ENCODE measurements at places on chromosomes 1 and 21.

DNA sequence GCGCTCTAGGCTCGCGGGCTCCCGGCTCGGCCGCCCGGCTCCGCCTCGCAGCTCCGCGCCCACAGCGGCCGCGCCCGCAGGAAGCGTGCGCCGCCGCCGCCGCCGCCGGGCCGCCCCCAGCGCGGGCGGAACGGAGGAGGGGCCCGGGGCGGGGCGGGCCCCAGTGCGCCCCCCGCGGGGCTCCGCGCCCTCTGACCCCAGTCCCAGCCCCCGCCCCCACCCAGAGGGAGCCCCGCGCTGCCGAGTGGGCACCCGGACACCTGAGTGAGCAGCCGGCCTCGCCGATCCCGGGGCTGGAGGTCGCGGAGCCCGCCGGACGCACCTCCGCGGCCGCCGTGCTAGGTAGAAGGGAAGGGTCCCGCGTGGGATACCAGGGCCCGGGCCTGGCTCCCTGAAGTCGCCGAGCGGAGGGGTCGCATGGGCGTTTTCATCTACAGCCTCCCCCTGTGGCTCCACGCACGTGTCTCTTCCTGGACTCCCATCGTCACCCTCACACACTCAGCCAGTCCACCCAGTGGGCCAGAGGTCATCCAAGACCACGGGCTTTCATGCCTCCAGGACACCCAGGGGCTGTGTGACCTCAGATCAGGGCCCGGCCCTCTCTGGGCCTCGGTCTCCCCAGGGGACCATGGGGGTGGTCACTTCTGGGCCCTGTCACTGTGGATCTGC is at the start of gene SDC3:
Gene SDC3, minus strand, starts transcription at position 63 of the 669 bp plus-strand sequence. CDS start 172 bp downstream, outside the sequence.
- no peak for DNase-seq

- DNase-seq, result no peak
These were observed 1.9 kb downstream of the CSMD2 start for GRCh38 chr1:34162852-34163766.

GRCh38 chr21:29091033-29091432 is 17.6 kb upstream of the CCT8 start:
- no peak for DNase-seq

- DNase-seq, result no peak
These were observed 197.5 kb upstream of the KIAA0040 start for GRCh38 chr1:175390081-175390481.

DNA sequence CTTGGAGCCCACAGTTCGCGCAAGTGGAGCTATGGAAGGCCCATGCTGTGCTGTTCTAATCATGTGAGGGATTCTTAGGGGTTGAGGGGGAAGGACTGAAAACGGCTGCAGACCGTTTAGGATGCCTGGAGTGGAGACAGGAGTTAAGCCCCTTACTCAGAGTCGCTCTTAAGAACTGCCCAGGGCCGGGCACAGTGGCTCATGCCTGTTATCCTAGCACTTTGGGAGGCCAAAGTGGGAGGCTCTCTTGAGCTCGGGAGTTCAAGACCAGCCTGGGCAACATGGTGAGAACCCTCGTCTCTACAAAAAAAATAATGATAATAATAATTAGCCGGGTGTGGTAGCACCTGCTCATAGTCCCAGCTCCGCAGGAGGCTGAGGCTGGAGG is 1.1 kb downstream of the ZNF672 start:
- no peak for DNase-seq

GRCh38 chr1:215891266-215892057 is 324.4 kb downstream of the KCTD3 start:
- DNase-seq, result no peak

DNA sequence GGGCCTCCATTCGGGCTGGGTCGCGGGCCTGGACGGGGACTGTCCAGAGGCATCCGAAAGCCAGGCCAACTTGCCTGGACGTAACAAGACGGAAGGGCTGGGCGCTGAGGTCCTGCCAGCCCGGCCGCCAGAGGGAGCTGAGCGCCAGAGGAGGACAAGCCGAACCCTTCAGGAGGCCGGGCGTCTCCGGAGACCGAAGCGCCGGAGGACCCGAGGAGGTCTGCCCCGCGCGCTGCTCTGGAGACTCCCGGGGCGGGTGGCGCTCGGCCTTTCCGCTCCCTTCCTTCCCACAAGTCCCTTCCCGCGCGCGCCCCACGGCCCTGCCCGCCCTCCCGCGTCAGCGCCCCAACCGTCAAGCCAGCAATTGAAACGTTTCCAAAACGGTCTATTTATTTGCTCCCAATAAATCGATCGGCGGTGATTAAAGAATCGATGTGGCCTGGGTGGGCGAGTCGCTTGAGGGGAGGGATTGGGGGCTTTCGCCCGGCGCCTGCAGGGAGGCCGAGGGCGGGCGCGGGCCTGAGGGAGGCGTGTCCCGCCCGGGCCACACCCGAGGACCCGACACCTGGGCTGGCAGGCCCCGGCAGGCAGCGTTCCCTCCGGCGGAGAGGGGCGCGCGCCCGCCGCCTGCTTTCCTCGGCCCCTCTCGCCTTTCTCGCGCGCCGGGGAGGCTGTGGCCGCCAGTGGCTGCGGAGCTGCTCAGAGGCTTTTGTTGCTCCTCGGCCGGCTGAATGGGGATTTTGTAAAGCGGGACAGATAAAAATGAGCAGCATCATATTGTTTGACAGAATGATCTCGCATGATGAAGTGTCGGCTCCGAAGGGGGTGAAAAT is 5.2 kb upstream of the FOXD3 start:
- DNase-seq, result no peak

DNA sequence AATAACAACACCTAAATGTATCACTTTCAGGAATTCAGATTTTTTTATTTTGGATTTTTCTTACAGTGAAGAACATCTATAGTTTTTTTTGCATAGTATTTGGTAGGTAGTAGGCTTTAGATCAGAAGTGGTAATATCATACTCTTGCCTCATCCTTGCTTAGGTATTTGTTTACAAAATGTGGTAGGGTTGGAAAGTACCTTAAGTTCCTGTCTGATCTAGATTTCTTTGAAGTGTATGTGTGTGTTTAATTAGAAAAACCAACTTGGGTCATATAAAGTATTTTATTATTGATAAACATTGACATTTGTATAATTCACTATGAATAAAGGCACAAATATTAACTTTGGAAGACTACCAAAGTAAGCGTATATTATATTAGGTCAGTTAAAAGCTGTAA is 85.3 kb upstream of the GPR88 start:
- DNase-seq, result no peak

DNA sequence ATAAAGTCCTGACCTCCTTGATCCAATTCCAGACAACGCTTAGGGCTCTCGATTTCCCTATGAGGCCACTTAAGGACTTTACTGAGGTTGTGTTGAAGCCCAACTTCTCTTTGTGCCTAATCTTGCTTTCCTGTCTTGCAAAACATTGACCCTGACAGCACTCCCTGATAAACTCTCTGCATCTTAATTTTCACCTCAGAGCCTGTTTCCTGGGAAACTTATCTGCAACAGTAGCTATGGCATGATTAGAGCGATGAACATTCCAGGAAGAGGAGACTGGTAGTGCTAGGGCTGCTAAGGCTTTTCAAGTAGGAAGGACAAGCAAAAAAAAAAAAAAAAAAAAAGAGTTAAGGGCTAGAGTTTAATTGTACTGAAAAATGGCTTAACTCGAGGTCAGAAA is 118.9 kb downstream of the RGS21 start:
- DNase-seq, result no peak

GRCh38 chr1:41724248-41724647 is 194.5 kb downstream of the HIVEP3 start:
- no peak for DNase-seq

DNA sequence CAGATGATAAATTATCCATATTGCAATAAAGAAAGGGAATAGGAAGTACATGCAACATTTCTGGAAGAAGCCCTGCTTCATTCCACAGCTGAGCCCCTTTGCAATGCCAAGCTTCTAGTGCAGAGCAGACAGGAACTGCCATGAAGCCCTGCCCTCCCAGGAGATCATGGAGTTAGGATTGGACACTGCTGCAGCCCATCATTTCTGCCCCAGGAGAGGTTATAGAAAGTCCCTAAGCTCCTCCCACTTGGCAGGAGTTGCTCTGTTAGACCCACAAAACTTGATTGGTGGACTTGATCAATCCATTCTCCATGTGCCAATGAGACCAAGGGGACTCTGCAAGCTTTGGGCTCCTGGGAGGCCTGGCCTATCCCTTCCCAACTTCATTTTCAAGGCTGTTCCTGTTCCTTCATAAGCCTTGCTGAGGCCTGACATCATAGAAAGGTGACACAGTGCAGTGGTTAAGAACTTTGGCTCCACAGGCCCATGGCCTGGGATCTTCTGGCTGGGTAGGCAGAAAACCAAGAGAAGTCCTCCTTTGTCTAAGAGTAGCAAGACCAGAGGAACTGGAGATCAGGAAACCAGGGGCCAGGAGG is 1.3 kb upstream of the LAPTM5 start:
- no peak for DNase-seq

DNA sequence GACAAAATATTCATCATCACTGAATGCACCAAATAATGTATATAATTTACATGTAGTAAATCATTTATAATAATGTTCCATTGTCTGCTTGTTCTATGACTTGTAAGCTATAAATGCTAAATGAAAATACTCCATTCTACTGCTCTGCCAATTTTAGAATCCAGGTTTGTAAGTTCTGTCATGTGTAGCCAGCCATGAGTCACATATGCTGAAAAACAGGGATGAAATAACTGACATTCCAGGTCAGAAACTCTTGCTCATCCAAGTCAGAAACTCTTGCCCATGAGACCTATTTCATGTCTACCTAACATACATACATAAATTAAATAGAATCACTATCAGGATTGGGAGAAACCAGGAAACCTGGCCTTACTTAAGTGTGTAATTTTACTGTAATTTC is 95.6 kb downstream of the ASH1L start:
- DNase-seq, result no peak

DNA sequence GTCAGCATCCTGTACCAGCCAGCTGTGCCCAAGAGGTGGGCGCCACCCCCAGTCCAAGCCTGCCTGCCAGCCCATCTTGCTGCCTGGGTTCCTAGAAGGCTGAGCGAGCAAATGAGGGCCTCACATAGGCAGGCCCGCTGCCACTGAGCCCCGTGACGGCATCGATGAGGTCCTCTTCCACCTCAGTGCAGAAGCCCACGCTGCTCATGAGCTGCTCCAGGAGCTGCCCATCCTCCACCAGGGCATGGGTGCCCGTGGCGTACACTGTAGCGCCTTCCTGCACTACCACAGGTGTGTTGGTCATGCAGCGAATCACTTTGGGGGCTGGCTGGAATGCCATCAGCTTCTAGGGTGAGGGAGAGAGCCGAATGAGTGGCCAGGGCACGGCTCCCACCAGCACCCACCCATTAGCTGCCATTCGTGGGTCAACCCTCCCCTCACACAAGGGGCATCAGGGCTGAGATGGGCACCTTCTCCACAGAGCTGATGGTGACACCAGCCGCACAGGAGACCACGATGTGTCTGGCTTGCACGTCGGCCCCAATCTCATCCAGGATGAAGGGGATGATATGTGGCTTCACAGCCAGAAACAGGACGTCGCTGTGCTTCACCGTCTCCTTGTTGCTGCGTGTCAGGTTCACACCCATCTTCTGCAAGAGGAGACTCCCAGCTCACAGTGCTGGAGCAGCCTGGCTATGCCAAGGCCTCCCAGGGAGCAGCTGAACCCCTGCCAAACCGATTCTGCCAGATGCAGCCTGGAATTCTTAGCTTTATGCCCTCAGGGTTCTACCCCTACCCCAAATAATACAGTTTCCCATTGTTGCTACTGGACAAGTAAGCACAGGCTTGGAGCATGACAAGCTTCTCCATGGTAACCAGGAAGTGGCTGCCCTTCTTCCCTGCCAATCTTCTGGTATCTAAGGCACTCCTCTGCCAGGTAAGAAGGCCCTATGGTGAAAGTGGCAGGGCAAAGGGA is 2.0 kb downstream of the PYCR2 start:
- no peak for DNase-seq

DNA sequence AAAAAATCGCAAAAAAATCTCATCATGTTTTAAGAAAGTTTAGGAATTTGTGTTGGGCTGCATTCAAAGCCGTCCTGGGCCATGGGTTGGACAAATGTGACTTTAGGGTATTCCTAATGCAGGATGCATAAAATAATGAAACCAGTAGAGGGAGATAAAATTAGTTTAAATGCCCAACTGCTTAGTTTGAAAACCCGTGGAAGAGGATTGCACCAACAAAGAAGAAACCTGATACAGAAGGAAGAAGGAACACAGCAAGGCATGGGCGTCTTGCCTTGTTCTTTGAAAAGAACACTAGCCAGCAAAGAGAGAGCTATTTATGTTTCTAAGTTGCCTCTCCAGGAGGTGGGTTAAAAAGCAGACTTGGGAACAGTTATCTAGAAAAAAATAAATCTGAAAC is 37.9 kb downstream of the WDR3 start:
- no peak for DNase-seq

DNA sequence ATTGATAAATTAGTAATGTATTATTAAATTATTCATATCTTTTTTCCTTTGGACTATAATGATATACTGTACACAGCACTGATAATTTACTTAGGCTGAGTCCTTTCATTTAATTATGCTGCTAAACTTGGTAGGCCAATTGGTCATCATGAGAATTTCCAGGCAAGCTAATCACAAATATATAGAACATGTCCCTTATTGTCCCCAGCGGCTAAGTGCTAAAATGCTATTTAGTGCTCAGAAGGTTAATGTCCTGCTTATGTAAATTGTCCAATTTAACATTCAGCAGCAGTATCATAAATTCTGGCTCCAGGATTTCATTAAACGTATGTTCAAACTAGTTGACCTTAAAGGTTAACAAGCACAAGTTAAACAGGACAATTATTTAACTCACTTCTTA is 30.0 kb upstream of the RRP15 start:
- no peak for DNase-seq

DNA sequence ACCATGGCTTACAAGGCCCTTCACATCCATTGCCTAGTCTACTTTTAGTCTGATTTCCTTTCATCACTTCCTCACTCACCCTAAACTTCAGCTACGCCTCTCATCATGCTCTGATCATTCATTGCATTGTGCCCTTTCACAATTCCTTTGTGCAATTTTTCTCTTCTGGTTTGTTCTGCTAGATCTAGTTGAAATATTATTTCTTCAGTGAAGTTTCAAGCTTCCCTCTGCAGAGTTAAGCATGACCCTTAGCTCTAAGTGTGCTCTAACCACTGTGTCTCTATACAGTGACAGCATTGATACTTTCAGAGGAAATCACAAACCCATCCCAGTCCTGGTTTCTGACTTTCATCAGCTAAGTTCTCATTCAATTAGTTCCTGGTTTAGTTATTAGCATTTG is 166.1 kb downstream of the PLA2G4A start:
- no peak for DNase-seq

DNA sequence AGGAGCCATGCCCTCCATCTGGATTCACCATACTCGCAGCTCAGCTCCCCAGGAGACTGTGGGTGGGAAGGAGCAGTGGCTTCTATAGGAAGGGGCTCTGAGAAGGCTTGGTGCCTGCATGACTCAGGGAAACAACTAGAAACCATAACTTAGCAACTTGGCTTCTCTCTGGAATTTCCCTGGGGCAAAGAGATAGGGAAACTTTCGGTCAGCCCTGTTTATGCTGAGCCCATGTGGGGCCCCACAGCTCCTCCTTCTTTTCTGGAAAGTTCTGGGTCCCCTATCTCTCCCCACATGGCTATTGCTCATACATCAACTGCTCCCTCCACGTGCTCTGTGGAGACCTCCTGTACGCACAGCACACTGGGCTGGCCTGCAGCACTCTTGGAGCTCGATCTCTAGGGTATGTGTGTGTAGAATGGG is 39.3 kb downstream of the PLEKHA6 start:
- DNase-seq, result no peak

- DNase-seq, result peak; percentile 27
These were observed 52.4 kb downstream of the CHD5 start for GRCh38 chr1:6127587-6128163.

GRCh38 chr1:53850082-53850673 is 12.1 kb upstream of the NDC1 start:
- no peak for DNase-seq

GRCh38 chr1:67942274-67942673 is 108.2 kb downstream of the DIRAS3 start:
- no peak for DNase-seq
